ENCODE measurements at places on chromosomes 3 and 15. TPM values are rescaled to one million over a fixed set of nuclear protein-coding genes. Genes with fewer than 3 reads are reported as not detected.

ALS2CL gene
- 11.8 TPM for total RNA-seq

GRCh38 chr15:70127770-70128413, 30.2 kb upstream of the TLE3 start:
- H3K4me3 ChIP-seq, result no peak overlapping the region
- H3K27me3 ChIP-seq, result no peaks in the 10 kb centered on the region

DNA sequence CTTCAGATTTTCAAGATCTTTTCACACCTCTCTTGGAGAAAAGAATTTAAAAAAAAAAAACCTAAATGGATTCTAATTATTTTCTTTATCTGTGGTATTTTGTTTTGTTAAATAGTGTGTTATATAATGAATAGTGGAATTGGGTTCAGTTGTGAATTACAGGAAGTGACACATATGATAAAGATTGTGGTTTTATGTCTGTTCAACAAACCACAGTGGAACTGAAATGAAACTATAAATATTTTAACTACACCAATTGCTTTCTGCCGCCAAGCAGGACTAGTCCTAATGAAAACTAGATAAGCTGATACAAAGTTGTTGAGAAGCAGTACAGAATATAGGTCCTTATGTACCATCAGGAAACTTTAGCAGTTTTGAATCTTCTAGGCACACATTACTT, 121.6 kb downstream of the UBE2E2 start:
- no peak overlapping the region for H3K27ac ChIP-seq
- DNase-seq, result no peak
- no peak overlapping the region for H3K4me3 ChIP-seq
- peaks cover 23% of the 10 kb centered on the region for H3K4me1 ChIP-seq

GRCh38 chr3:32411442-32411841, 19.8 kb downstream of the CMTM7 start:
- H3K27me3 ChIP-seq, result no peaks in the 10 kb centered on the region
- DNase-seq, result no peak
- no peaks in the 10 kb centered on the region for H3K36me3 ChIP-seq
- no peak overlapping the region for H3K27ac ChIP-seq
